ENCODE measurements at places on chromosomes 6 and 20. TPM values are rescaled to one million over a fixed set of nuclear protein-coding genes. Genes with fewer than 3 reads are reported as not detected.

The SLC35B2 gene
- total RNA-seq, result 29.1 TPM

The SMLR1 gene
- total RNA-seq, result not detected

The ZNFX1 gene
- 27.7 TPM for total RNA-seq

The ADGRF4 gene
- total RNA-seq, result not detected

The RIPOR2 gene
- total RNA-seq, result 1.1 TPM

The ETV7 gene
- 0.16 TPM for total RNA-seq

The DYNLT2 gene
- 0.88 TPM for total RNA-seq

The THBS2 gene
- total RNA-seq, result 5.7 TPM
